CD4-positive, CD25-positive, alpha-beta regulatory T cell (primary cell): ENCODE measurements at places on chromosomes 6 and 20. TPM values are rescaled to one million over a fixed set of nuclear protein-coding genes. Genes with fewer than 3 reads are reported as not detected.
A peak's percentile ranks its signal among the peaks of the same experiment; 100 is the strongest.

Gene FABP7
- total RNA-seq, result not detected

GRCh38 chr6:88342336-88342735 is 176.2 kb upstream of the CNR1 start:
- no peaks in the 10 kb centered on the region for H3K36me3 ChIP-seq
- no peaks in the 10 kb centered on the region for H3K4me1 ChIP-seq
- H3K27me3 ChIP-seq, result no peaks in the 10 kb centered on the region
- no peak overlapping the region for H3K4me3 ChIP-seq
- no peak overlapping the region for H3K27ac ChIP-seq

- peak; percentile 67 for DNase-seq
- H3K4me3 ChIP-seq, result no peak overlapping the region
- peaks cover 11% of the 10 kb centered on the region for H3K27me3 ChIP-seq
- no peaks in the 10 kb centered on the region for H3K36me3 ChIP-seq
These were observed 9.8 kb upstream of the NDUFAF4 start for GRCh38 chr6:96907498-96907897.

DNA sequence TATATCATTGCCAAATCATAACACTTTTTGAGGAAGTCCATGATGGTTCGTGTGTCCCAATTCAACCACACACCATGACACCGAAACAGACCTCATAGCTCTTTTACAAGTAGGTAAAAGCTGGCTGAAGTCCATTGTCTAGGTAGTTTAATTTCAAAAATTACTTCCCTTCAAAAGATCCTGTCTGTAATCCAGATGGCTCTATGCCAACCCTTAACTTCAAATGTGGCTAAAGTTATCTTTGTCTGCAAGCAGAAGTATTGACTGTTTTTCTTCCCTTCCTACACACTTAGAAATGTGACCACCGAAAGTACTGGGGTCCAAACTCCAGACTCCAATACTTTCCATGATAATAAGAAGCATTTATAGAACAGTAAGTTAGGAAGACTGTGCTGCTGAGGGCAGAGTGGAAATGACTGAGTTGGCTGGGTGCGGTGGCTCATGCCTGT is 8.3 kb upstream of the TIAM2 start:
- no peaks in the 10 kb centered on the region for H3K27me3 ChIP-seq
- no peak for DNase-seq
- no peaks in the 10 kb centered on the region for H3K4me1 ChIP-seq
- H3K4me3 ChIP-seq, result no peak overlapping the region
- H3K36me3 ChIP-seq, result no peaks in the 10 kb centered on the region

GRCh38 chr20:266596-267562 is 9.4 kb downstream of the DEFB132 start:
- no peak overlapping the region for H3K27ac ChIP-seq
- peaks cover 3% of the 10 kb centered on the region for H3K27me3 ChIP-seq
- peaks cover 9% of the 10 kb centered on the region for H3K4me1 ChIP-seq
- H3K36me3 ChIP-seq, result no peaks in the 10 kb centered on the region

DNA sequence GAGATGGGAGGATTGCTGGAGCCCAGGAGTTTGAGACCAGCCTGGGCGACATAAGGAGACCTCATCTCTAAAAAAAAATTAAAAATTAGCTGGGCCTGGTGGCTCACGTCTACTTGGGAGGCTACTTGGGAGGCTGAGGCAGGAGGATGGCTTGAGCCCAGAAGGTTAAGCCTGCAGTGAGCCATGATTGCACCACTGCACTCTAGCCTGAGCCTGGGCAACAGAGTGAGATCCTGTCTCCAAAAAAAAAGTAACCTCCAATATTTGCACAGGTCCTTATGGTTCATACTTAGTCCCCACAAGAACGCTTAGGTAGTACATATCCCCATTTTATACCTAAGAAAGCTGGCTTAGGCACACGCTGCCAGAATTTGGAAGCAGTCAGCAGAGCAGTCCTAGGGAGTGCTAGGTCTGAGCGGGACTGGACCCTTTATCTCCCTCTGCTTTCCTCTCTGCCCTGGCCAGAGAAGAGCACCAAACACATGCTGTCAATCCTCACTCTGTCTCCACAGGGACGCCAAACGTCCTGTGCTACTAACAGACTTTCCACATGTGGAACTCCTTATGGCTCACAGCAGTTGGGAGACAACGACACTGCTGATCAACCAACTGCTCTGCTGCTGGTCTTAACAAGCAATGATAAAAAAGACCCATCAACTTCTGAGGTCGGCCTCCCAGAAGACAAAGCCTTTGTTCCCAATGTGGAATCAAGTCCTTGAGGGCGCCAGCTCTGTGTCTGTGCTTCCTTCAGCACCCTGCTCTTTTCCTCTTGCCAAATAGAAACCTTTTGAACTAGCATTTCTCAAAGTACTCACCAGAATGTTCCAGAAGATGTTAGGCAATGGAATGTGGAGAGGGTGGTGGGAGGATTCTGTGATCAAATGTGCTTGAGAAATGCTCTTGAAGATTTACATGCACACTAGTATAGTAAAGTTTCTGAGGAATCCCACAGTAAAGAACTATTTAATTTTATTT is 226.3 kb upstream of the DTNBP1 start:
- no peaks in the 10 kb centered on the region for H3K36me3 ChIP-seq
- no peaks in the 10 kb centered on the region for H3K4me1 ChIP-seq
- DNase-seq, result no peak
- no peak overlapping the region for H3K4me3 ChIP-seq
- no peaks in the 10 kb centered on the region for H3K27me3 ChIP-seq

DNA sequence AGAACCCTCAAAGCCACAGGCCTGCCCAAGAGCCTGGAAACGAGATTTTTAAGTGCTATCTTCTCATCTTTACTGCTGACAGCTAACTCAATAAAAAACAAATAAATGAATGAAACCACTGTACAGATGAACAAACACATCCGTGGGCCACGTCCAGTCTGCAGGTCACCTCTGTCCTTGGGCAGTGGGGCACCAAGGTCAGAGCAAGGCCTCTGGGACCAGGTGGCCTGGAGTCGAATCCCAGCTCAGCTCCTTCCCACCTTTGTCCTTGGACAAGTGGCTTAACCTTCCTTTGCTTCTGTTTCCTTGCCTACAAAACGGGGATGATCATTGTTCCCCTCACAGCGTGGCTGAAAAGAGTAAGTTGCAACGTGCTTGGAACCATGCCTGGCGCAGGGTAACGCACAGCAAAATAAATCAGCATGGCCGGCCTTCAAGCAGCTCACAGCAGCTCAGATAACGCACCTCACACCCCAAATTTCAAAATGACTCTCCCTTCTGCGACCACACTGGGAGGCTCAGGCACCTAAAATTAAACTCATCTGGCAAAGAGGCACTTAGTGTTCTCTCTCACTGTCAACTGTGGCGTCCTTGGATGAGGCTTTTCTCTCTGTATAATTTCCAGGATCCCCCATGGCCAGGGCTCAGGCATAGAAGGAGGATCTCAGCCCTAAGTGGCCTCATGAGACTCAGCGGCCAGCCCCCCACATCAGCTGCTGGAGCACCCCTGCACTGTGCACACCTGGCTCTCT is 35.7 kb downstream of the RRBP1 start:
- H3K36me3 ChIP-seq, result no peaks in the 10 kb centered on the region
- no peak overlapping the region for H3K27ac ChIP-seq
- no peak for DNase-seq
- H3K4me3 ChIP-seq, result no peak overlapping the region

- no peak for DNase-seq
- no peaks in the 10 kb centered on the region for H3K27me3 ChIP-seq
- H3K36me3 ChIP-seq, result peaks cover 7% of the 10 kb centered on the region
- H3K27ac ChIP-seq, result no peak overlapping the region
These were observed 11.8 kb downstream of the CHMP4B start for GRCh38 chr20:33822991-33823390.

Gene NEURL2
- total RNA-seq, result 0.76 TPM

GRCh38 chr6:121443971-121444541 is 8.6 kb downstream of the GJA1 start:
- no peaks in the 10 kb centered on the region for H3K36me3 ChIP-seq
- H3K4me3 ChIP-seq, result no peak overlapping the region
- DNase-seq, result no peak
- no peak overlapping the region for H3K27ac ChIP-seq

- no peak for DNase-seq
- H3K36me3 ChIP-seq, result no peaks in the 10 kb centered on the region
- no peak overlapping the region for H3K4me3 ChIP-seq
- peaks cover 7% of the 10 kb centered on the region for H3K27me3 ChIP-seq
- H3K4me1 ChIP-seq, result no peaks in the 10 kb centered on the region
These were observed 81.5 kb downstream of the MAP7 start for GRCh38 chr6:136468711-136469110.

- H3K4me1 ChIP-seq, result no peaks in the 10 kb centered on the region
- H3K36me3 ChIP-seq, result no peaks in the 10 kb centered on the region
- no peaks in the 10 kb centered on the region for H3K27me3 ChIP-seq
- DNase-seq, result no peak
- H3K4me3 ChIP-seq, result no peak overlapping the region
- H3K27ac ChIP-seq, result no peak overlapping the region
These were observed 65.5 kb downstream of the PPP1R3G start for GRCh38 chr6:5150551-5151075.

DNA sequence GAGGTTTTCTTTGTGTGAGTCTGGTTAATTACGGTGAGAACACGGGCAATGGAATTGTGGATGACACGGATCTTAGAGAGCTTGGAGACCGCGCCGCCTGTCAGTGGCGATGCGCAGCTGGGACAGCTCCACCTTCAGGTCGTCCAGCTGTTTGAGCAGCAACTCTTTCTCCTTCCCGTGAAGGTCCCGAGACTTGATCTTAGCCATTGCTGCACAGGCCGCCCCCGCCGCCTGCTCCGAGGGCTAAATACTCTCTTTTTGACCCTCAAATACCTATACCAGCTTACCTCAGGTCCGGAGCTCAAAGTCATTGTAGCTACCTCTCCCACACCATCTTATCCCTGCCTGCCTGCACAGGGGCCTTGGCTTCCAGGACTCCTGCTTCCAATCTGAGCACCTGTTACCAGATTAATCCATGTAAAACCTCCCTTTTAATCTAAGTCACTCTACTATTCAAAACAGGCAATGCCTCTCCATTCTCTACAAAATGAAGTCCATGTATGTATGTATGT is 100.2 kb downstream of the PREP start:
- no peaks in the 10 kb centered on the region for H3K27me3 ChIP-seq
- no peak overlapping the region for H3K4me3 ChIP-seq
- no peak for DNase-seq
- no peak overlapping the region for H3K27ac ChIP-seq
- H3K36me3 ChIP-seq, result peaks cover 31% of the 10 kb centered on the region

Gene KCNG1
- total RNA-seq, result not detected

DNA sequence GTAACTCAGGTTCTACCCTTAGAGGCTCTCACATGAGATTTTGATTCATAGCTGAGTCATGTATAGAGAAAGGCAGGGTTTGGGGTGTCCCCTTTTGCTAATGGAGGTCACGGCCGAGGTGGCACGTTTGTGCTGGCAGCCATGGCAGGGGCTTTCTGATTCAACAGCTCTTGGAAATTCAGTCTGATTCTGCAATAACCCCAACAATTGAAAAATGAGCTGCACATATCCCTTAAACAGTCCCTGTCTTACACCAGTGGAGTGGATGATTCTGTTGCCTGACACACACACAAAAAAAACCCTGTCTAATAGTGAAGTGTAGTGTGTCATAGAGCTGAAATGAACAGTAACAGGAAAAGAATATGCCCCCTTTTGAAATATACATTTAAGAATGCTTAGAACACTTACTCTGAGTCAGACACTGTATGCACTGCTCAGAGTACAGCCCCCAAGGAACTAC is 40.4 kb upstream of the ARG1 start:
- H3K4me1 ChIP-seq, result peaks cover 20% of the 10 kb centered on the region
- no peaks in the 10 kb centered on the region for H3K27me3 ChIP-seq
- H3K4me3 ChIP-seq, result no peak overlapping the region
- no peaks in the 10 kb centered on the region for H3K36me3 ChIP-seq
